ENCODE measurements at places on chromosomes 11 and 22.

DNA sequence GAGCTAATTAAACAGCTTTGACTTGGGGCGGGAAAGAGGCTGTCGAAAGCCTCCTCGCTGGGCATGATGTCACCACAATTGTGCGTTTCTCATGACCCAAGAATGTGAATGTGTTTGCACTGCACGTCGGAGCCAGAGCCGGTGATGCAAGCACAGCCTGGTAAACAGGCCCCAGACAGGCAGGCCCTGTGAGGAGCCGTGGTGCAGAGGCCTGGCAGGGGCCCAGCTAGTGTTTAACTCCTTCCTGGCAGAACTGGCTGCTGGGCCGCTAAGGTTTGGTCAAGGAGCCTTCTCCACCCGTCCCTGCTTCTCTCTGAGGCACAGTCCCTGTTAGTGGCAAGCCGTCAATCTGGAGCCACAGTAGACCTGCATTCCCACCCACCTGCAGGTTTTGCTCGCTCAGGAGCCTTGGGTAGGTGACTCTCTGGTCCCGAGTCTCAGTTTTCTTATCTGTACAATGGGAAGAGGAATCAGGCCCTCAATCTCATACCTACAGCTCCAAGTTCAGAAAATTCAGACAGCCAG is 25.4 kb upstream of the SMTN start:
- DNase-seq, result no peak

GRCh38 chr22:47288680-47289079 is 526.2 kb downstream of the TBC1D22A start:
- no peak for DNase-seq

- DNase-seq, result no peak
These were observed 16.8 kb upstream of the MRTFA start for GRCh38 chr22:40653361-40653760.

- no peak for DNase-seq
These were observed 3.8 kb downstream of the GAS2L1 start for GRCh38 chr22:29310065-29310862.

DNA sequence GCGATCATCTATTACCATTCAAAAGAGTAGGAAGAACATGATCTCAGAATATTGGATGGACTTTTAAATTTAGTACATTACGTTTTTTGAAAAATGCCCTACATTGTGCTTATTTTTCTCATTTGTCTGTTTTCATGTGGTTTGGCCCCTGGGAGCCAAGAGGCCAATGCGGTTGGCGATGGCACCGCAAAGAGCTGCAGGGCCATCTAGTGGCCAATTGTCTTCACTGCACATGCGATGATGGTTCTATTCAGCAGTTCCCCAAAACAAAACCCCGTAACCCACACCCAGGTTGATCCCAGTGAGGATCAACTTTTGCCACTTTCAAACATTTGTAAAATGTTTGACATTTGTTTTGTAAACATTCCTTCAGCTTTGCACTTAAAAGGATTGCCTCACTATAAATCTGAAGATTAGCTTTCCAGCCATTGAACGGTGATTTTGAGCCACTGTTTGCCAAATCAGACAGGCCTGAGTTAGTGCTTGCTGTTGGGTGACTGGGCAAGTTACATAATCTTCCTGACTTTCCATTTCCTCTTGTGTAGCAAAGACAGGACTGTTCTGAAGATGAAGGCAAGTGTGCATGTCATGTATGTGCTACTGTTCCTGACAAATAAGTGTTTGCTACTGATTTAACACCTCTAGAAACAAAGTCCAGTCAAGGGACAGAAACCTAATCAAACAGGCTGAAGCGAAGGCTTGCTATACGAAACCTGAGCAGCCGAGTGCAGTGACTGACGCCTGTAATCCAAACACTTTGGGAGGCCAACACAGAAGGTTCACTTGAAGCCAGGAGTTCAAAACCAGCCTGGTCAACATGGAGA is 29.2 kb upstream of the XBP1 start:
- DNase-seq, result peak; percentile 58

DNA sequence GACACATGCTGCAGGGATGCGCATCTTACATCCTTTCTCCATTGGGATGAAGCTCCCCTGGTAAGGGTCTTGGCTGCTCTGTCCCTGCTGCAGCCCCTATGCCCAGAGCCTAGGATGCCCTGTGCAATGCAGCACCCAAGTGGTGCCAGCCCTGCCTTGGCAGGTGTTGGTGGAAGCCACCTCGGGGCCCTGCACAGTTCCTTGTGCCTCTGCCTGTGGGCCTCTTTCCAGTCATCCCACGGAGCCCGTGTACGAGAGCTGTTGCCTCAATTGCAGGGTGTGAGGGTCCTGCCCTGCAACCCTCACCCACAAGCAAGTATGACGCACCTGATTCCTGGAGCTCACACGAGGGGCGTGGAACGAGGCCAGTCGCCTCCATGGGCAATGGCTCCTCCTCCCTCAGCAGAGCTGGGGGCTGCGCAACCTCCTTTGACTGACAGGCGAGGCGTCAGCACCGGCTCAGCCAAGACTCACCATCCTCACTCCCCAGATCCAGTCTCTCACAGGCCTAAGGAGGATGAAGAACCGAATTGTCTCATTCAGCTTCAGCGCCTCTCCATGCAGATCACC is 719.6 kb downstream of the BRD1 start:
- DNase-seq, result no peak

DNA sequence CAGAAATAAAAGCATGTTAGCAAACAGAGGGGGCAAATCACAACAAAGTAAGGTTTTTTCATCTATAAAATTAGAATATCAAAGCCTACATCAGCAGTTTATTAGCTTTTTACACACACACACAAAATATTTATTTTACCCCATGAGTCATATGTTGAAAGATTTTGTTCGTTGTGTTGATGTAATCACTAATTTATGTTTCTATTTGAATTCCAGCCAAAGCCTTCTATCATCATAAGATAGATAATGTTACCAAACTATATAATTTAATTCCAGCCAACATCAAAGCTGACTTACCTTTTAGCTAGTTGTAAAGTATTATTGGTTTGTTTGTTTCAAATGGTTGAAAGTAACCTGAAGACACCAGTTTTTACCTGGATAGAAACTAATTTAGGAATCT is 458.0 kb upstream of the ARHGAP42 start:
- DNase-seq, result no peak

- no peak for DNase-seq
These were observed 780.9 kb downstream of the ETS1 start for GRCh38 chr11:127806501-127806900.

- DNase-seq, result no peak
These were observed 8.4 kb upstream of the GLYATL1 start for GRCh38 chr11:58930926-58931325.

- DNase-seq, result peak; percentile 57
These were observed 802 bp downstream of the ATG2A start for GRCh38 chr11:64916040-64916774.

Data from GM18507 (cell line).